ENCODE measurements at places on chromosomes 12 and 14.

DNA sequence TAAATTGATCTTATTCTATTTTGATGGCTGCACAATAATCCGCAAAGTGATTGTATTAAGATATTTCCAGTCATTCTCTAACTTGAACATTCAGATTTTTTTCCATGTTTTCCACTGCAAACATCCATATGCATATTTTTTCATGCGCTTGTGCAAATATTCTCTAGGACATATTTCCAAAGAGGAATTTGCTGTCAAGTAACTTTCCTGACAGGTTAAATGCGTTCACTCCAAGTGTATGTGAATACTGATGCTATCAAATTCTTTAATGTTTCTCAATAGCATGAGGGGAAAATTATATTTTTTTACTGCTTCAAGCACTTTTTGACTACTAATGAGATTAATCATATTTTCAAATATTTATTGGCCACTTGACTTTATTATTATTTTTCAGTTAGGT lies 135.3 kb upstream of the LGR5 start:
- no peak for DNase-seq

DNA sequence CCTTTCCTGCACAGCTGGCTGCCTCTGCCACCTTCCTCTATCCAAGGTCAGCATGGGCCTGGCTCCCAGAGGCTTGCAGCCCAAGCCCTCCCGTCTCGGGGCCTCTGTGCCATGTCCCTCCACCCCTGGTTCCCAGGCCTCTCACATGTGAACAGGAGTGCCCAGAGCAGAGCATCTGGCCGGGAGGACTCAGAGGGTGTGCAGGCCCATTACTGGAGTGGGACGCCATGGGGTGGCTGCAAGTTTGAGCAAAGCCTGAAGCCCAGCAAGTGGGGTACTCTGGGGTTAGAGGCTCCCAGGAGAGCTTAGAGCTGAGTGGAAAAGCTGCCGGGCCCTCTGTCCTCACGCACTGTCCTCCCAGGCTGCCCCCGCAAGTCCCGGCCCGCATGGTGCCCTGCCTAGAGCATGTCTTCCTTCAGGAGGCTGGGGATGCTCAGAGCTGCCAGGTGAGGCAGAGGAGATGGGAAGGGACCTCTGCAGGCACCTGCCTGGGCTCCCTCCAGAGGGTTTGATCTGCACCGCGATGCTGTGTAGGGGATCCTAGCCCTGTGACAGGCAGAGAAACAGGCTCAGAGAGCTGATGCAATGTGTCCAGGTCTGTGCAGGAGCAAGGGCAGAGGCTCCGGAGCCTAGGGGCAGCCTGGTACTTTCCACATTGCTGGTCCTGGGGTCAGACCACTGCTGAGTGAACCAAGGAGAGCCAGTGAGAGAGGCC lies 39.8 kb downstream of the DIO3 start:
- no peak for DNase-seq

DNA sequence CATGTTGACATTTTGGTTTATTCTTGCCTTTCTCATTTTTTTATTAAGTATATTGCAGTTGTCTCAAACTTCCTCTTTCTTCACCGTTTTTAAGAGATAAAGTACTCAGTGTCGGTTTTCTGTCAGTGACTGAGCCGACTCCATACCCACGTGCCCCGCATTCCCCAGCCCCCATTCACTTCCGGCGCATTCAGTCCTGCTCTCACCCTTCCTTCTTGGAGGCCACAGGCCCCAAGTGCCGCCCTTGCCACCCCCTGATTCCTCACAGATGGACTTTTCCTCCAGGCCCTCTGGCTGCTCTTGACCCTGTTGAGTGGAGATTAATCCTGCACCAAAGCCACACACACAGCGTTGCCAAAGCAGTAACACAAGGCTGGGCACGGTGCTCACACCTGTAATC lies 19.1 kb upstream of the DNAH10 start:
- no peak for DNase-seq

DNA sequence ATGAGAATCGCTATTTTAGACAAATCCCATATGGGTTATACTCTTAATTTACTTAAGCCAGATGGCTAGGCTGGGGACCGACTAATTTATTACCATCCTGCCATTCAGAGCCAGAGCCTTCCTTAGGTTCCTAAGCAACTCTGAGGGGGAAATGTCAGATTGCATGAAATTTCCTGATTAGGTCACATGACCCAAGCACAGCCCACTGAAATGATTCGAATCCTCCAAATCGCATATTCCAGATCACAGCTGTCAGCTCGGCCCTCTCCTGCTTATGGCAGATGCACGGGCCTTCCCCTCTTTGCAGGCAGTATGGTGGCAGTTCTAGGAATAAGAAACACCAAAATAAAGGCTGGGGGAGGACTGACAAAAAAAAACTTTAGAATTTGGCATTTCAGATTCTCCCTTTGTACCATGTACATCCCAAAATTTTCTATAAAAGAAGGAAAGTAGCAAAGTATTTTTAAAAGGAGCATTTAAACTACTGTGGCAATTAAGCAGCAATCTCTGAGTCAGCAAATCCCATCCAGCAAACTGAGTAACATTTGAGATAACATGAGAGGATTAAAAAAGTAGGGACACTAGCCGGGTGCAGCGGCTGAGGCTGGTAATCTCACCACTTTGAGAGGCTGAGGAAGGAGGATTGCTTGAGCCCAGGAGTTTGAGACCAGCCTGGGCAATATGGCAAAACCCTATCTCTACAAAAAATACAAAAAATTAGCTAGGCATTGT lies 30.5 kb upstream of the NUDT4 start:
- no peak for DNase-seq

- no peak for DNase-seq
Observed at GRCh38 chr14:95495076-95495475, 21.4 kb downstream of the SYNE3 start.

DNA sequence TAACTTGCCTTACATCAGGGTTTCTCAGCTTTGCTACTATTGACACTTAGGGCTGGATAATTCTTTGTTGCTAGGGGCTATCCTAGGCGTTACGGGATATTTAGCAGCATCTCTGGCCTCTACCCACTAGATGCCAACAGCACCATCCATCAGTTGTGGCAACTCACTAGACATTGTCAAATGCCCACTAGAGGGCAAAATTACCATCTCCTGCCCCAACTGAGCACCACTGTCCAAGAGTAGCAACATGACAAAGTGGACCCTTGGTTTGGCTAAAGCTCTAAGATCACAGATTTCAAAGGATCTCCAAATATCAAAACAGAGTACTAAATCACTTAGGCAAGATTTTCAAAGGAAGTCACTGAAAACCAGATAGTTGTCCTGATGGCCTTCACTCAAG lies 251.7 kb upstream of the TBX3 start:
- DNase-seq, result no peak

DNA sequence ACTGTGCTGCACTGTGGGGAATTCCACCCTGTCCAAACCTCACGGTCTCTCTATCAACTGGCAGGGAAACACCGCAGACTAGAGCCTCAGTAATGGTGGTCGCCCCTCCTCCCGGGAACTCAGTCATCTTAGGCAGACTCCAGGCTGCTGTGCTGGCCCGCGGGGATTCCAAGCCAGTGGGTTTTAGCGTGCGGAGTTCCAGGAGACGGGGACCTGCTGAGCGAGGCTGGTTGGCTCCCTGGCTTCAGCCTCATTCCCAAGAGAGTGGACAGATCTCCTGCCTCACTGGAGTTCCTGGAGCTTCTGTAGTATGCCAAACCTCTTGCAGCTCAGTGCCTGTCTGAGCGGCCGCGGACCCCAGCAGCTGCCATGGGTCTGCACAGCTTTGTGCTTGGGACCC lies 455.6 kb downstream of the CCDC91 start:
- DNase-seq, result no peak

DNA sequence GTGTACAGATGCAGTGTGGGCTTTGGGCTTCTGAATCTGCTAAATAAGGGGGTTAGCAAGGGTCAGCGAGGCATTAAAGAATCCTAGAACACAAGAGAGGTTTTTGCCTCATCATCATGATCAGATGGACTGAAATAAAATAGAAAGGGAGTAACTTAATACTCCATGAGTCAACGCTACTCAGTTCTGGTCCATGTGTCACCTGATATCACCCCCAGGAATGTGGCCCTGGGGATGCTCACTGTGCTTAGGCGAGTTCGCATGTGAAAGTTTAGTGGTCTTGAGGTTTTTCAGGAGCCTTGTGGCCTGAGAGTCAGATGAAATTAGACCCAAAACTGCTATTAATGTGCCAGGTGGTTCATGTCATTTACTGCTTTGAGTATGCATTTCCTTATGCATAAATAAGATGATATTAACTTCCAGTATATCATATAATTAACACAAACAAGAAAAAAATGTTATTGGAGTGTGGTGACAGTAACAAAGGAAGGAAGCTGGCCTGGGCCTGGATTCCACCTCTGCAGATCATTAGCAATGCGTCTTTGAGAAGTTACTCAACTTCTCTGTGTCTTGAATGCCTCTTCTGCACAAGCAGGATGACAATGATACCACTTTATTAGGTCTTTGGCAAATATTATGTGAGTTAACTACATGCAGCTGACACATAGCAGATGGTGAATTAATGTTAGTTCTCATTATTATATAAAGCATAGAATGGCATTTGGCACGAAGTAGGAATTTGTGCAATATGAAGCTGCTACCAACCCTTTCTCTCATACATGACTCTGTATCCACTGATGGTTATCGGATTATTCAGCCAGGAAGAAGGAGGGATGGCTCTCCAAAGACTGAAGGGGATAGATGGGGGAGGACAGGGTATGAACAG lies 1272.6 kb downstream of the AACS start:
- no peak for DNase-seq

All from midbrain (tissue), 1 donor.